ENCODE measurements at places on chromosomes 5 and 9. TPM values are rescaled to one million over a fixed set of nuclear protein-coding genes. Genes with fewer than 3 reads are reported as not detected.

DNA sequence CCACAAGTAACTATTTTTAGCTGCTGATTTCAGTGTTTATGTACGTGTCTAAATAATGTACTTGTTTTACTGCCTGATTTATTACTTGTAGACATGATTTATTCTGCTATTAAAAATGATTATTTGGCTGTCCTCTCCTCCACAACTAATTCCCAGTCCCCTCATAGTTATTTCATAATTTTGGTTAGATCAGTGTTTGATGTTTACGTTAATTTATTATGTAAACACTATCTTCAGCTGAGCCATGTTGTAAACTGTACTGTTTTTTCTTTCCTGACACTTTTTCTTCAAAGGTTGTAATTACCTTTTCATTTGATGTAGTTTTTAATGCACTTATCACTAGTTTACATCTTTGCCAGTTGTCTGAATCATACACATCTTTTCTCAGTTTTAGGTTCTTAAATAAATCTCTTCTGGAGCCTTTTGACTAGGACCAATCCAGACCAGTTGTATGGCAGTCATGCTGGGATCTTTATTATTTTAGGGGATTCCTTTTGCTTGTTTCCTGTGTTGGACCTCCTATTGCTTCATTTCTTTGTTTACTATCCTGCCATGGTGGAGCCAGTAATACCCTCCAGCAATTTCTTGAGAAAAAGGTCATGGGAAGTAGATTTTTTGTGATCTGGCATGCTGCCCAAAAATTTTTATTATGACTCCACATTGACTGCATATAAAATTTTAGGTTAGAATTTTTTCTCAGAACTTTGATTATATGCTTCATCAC, 16.1 kb downstream of the AP3S1 start:
- no peak for DNase-seq

DNA sequence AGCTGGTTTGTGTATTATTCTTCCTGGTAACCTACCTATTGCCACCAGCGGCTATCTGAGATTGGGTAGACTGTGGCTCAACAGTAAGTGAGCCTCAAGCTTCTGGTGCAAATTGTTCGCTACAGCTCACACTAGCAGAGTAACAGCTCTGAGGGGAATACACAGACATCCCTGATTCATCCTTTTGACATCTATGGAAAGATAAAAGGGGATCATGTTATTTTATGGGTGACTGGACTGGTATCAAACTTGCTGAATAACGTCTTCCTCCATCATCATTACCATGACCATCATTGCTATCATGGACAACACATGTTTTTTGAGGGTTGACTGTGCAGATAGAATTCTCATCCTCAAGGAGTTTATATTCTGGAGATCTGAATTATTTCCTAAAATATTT, 129.6 kb downstream of the PIK3R1 start:
- no peak for DNase-seq

DNA sequence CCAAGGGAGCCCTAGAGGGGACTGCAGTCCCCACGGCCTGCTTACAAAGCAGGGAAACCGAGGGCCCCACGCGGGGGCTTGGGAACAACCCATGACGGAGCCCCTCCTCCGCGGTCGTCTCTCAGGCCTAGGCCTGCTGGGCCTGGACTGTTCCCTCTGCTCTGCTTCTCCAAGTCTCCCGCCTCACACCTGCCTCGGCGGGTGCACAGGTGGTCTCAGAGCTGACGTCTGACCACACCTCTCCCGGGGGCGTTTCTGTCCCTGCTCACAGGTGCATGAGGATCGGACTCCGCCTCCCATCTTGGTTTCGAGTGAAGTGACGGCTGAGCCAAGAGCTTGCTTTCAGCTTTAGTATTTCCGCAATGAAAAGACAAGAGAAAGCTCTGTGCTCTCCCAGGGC, 72.1 kb downstream of the MRPL36 start:
- no peak for DNase-seq

GAPVD1 gene
- total RNA-seq, result 65.5 TPM

LHX6 gene
- total RNA-seq, result 15.0 TPM

CTXN3 gene
- total RNA-seq, result not detected

PPIC gene
- 21.0 TPM for total RNA-seq
